ENCODE measurements at places on chromosomes 12 and 14.

GRCh38 chr12:64672925-64673409 is 62.7 kb downstream of the RASSF3 start:
- DNase-seq: no peak

DNA sequence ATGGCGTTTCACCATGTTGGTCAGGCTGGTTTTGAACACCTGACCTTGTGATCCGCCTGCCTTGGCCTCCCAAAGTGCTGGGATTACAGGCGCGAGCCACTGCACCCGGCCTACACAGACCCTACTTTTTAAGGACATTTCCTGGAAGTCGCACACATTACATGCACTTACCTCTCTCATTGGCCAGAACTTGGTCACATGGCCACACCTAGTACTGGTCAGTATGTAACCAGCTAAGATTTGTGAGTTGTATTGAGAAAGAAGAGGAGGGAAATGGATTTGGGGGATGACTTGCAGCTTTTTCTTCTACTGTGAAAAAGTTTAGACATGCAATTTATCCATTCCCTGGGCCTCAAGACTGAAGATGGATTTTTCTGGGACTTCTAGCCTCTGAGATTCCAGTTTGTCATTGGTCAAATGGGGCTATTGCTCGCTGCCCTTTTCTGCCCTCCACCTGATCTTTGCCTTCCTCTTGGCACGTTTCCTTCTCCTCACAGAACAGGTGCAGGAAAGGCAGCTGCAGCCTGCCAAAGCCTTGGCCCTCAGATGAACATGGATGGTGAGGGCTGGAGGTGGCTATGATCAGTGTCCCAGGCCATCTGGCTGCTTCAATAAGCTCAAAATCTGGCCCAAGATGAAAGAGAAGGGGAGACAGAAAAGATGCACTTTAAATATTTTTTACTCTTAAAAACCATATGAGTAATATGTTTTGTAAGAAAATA is 7.1 kb upstream of the ZDHHC22 start:
- no peak for DNase-seq

- no peak for DNase-seq
Observed at GRCh38 chr12:53344824-53345485, 8.8 kb upstream of the SP7 start.

GRCh38 chr14:55814873-55815272 is 234.9 kb downstream of the KTN1 start:
- no peak for DNase-seq

GRCh38 chr12:130049666-130050065 is 112.6 kb upstream of the FZD10 start:
- DNase-seq: no peak

GRCh38 chr12:62731055-62731820 is 203.7 kb downstream of the PPM1H start:
- no peak for DNase-seq

DNA sequence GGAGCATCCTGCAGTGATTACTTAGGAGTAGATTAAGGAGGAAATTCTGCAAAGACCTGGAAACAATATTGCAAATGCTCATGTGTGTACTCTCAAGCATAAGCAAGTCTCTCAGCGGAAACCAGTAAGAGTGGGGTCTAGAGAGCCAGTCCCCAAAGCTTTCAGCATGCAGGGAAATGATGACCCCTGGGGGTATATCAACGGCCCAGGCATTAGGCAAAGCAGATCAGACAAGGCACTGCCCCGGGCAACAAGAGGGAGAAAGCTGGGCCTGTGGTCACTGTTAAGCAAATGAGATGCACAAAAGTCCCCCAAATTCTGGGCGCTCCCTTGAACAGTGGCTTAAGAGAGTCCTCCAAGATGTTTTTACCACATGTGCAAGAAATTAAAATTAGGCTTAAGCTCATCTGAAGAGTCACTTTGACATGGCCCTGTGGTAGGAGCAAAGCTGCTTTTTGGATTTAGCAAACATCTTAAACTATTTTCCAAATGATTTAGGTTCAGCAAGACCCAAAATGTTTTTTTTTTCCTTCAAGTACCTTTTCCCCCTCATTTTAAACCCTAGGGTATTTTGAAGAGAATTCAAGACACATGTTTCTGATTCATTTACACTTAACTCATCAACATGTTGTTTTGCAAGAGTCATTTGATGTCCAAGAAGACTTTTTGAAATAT is 457.1 kb upstream of the TBX3 start:
- DNase-seq: no peak

All from GOT3 (cell line).